ENCODE measurements at places on chromosomes 6 and 20.
A peak's percentile ranks its signal among the peaks of the same experiment; 100 is the strongest.

DNA sequence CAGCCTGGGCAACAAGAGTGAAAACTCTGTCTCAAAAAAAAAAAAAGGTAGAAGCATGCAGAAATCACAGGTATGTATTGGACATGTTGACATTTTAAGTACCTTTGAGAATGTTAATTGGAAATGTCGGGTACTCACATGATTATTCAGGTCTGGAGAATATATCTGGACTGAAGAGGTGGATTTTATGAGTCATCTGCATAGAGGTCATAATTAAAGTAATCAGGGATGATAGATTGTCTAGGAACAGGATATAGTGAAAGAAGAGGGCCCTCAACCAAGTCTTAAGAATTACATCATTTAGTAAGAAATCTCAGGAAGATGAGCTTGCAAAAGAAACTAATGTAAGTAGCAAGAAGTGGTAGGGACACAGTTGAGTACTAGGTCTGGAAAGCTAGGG, 212.5 kb downstream of the UTRN start:
- DNase-seq: no peak

- DNase-seq: no peak
These were observed 127.7 kb downstream of the BFSP1 start for GRCh38 chr20:17403461-17403860.

DNA sequence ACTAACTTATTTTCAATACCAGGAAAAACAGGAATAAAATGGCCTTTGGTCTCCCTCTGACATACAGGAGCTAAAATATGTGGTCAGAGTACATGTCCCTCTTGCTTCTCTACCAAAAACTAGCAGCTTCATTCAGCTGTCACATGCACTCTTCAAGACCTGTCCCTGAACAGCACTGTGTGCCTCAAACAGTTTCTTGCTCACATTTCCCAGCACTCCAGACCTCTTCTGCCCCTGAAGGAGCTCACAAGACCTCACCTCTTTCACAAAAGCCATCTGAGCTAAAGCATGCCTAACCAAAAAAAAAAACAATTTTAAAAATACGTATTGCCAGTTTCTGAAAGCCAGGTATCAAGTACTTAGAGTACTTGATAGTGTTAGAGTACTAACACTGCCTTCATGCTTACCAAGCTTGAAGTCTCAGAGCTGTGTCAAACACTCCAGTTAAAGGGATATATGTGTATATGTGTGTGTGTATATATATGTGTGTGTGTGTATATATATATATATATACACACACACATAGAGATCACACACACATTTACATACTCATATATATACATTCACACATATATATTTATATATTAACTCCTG, 148.3 kb upstream of the POU3F2 start:
- DNase-seq: no peak

- peak; percentile 19 for DNase-seq
These were observed 742 bp downstream of the TBCC start for GRCh38 chr6:42745083-42745639.

DNA sequence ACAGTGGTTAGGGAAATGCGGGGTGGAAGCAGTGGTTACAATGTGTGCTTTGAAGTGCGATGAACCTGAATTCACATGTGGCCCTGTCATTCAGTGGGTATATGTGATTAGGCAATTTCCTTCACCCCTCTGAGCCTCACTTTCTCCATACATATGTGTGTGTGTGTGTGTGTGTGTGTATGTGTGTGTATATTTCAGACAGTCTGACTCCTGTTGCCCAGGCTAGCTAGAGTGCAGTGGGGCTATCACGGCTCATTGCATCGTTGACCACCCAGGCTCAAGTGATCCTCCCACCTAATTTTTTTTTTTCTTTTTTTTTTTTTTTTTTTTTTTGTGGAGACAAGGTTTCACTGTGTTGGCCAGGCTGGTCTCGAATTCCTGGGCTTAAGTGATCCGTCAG, 6.3 kb downstream of the PPP1R14C start:
- DNase-seq: no peak

DNA sequence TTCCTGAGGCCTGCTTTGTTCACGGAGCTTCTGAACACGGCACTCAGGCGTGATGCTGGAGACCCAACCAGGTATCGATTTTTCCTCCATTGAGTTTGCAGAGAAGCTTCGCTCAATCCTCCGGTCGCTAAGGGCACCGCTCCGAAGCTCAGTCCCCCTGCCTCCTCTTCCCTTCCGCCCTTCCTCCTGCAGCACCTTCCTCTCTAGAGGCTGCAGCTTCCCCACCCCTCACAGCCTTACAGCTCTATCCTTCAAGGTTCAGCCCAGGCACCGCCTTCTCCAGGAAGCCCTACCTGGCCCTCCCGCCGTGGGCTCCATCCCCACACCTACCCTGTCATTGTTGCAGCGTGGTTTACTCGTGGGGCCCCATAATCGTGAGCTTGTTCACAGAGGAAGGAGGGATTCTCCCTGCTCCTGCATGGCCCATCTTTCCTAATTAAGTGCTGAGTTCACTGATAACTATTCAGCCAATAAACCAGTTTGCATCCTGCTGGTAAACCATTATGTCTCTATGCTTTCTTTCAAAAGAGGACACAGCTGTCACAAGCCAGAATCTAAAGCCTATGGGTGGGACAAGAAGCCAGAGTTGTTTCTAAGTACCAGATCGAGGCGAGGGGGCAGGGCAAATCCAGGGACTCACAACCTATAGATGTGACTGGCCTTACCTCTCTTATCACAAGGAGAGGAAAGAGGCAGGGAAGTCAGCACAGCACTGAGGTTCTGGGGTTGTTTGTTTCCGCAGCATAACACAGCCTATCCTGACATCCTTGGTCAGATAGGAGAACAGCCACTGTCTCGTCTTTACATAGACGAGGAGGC, 152.0 kb downstream of the GRM4 start:
- DNase-seq: no peak

DNA sequence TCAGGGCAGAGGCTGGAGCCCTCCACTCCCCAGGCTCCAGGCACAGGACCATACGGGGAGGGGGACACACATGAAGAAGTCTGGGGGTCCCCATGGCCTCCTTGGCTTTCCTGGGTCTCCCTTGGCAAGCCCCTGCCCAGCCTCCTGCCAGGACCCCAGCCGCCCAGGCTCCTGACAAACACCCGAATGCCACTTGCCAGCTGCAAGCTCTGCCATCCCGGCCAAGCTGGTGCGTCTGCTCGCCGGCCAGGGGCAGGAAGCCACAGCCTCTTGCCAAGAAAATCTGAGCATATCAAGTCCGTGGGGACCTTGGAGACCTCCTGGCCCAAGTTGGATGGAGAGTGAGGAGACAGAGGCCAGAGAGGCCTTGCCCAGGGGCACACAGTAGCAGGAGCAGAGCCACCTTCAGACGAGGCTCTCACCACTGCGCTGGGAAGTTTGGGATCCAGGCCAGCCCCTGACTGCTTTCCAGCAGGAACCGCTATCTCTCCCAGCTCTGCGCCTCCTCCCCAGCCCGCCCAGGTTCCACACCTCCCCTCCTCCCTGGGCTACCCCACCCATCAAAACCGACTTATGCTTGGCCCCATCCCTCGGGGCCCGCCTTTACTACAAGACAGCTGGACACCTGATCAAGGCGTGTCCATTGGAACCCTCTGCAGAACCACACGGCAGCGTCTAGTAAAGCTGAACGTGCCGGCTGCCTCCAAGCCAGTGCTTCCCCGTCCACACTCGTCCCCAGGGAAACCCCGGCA, 80.2 kb downstream of the GRM4 start:
- no peak for DNase-seq

- DNase-seq: no peak
These were observed 443.1 kb upstream of the RGS17 start for GRCh38 chr6:153574231-153574630.

DNA sequence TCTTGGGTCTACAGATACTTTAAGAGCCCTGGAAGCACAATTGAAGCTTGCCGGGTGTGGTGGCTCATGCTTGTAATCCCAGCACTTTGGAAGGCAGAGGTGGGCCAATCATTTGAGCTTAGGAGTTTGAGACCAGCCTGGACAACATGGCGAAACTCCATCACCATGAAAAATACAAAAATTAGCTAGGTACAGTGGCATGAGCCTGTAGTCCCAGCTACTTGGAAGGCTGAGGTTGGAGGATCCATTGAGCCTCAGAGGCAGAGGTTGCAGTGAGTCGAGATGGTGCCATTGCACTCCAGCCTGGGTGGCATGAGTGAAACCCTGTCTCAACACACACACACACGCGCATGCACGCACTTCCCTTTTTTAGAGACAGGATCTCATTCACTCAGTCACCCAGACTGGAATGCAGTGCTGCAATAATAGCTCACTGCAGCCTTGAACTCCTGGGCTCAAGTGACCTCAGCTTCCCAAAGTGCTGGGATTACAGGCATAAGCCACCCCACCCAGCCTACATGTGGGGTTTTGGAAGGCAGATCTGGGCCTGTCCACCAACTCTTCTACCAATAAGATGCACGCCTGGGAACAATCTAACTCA, 182.5 kb upstream of the JARID2 start:
- no peak for DNase-seq

- DNase-seq: no peak
These were observed 72.7 kb downstream of the ELOVL4 start for GRCh38 chr6:79874531-79875134.

DNA sequence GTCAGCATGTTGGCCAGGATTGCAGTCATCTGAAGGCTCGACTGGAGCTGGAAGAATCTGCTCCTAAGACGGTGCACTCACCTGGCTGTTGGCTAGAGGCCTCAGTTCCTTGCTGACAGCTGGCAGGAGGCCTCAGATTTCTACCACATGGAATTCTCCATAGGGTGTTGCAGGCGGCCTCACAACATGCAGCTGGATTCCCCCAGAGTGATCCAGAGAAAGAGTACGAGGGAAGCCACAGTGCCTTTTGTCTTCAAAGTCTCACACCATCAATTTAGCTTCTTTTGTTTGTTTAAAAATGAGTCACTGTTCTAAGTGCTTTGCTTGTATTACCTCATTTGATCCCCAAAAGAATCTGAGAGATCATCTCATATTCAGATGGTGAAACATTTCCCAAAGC, 65.5 kb upstream of the FYN start:
- no peak for DNase-seq

- DNase-seq: no peak
These were observed 16.7 kb downstream of the TULP4 start for GRCh38 chr6:158328952-158329351.
